ENCODE measurements at places on chromosomes 6 and 20. TPM values are rescaled to one million over a fixed set of nuclear protein-coding genes. Genes with fewer than 3 reads are reported as not detected.

The RPS18 gene
- polyA plus RNA-seq: 2,698 TPM

The PDE7B gene
- polyA plus RNA-seq: 8.0 TPM

DNA sequence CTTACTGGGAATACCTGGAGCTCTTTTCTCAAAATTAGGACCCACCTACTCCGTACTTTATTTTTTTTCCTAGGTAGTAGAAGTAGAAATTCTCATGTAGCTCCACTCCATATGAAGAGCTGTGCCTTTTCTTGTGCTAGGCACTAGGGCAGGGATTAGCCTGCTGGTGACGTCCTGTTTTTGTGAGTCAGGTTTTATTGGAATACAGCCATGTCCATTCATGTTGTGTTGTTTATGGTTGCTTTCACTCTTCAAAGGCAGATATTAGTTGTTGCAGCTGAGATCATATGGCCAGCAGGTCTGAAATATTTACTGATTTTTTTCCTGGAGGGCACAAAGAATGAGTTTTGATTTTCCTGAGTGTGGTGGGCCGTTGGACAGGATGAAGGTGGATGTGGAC lies 20.5 kb downstream of the XRN2 start:
- no peak for DNase-seq

DNA sequence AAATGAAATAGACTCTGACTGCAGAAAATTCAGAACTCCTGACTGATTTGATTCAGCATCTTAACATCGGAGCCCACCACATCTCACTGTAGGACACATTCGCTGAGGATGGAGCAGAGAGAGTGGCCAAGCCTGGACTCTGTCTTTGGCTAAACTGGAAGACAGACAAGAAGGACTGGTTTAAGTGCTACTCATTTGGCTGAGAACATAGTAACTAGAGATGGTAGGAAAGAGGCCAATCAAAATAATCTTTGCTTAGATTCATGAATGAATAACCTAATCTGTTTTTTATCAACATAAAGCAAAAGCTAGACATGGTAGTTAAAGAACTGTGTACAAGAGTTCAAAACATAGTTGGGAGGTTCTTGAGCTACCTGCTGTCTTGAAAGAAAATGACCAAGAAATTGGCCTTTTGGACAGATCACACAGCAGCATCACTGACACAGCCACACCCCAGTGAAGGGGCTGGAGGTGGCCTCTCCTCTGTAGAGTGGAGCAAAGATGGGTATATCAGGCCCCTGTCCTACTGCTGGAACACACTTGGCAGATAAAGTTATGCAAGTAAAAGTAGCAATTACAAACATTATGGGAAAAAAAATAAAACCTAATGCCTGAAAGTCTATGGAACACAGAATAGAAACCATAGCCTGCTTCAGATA lies 87.1 kb upstream of the NT5E start:
- no peak for DNase-seq

GRCh38 chr6:80457439-80457933 lies 351.0 kb downstream of the BCKDHB start:
- DNase-seq: no peak
